ENCODE measurements at places on chromosomes 2 and 18. TPM values are rescaled to one million over a fixed set of nuclear protein-coding genes. Genes with fewer than 3 reads are reported as not detected.

Gene WDR54
- 45.1 TPM for total RNA-seq

Gene ATP6V1B1
- total RNA-seq, result 0.81 TPM

Gene CYP1B1
- 17.5 TPM for total RNA-seq

Gene DTYMK
- 102 TPM for total RNA-seq

Gene ADGRF3
- total RNA-seq, result not detected

Gene FTCDNL1
- total RNA-seq, result 0.06 TPM

Gene ALPI
- not detected for total RNA-seq

- DNase-seq, result no peak
These were observed 14.2 kb upstream of the ANKRD44 start for GRCh38 chr2:197324801-197325200.

DNA sequence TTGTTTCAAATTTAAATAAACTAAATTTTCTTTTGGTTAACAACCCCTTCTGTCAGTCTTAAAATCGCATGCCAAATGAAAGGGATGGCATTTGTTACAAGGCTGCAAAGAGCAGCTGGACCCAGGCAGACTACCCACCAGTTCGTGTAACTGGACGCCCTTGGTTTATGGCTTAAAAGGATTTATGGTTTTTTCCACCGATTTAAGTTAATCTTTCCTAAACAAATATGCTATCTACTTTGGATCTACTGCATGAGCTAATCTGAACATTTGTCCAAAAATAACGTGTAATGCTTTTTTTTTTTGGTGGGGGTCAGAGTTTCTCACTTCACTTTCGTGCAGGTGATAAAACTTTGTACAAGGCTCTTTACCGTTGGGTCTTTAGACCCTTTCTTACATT, 62.9 kb downstream of the DIS3L2 start:
- DNase-seq, result no peak

- DNase-seq, result no peak
These were observed 23.4 kb upstream of the TMEM37 start for GRCh38 chr2:119408221-119408619.

- DNase-seq, result no peak
These were observed 484 bp upstream of the DARS1 start for GRCh38 chr2:135985826-135986393.

DNA sequence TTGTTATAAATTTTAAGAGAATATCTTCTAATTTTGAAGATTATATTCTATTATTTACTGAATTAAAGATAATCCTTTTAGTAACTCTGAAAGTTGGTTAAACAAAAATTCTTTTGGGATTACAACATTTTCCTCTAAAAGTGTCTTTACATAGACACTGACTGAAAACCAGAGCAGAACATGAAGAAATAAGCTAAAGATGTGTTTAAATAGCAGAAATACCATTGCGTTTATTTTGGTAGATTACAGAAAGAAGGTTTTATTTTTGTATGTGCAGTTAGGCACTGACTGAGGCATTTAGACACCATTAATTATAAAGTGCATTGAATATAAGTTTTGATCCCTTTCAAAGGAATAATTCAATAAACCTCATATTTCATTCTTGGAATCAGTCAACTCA, 13.5 kb upstream of the NPC1 start:
- no peak for DNase-seq

- DNase-seq, result no peak
These were observed 59.4 kb upstream of the CTLA4 start for GRCh38 chr2:203808046-203808750.

DNA sequence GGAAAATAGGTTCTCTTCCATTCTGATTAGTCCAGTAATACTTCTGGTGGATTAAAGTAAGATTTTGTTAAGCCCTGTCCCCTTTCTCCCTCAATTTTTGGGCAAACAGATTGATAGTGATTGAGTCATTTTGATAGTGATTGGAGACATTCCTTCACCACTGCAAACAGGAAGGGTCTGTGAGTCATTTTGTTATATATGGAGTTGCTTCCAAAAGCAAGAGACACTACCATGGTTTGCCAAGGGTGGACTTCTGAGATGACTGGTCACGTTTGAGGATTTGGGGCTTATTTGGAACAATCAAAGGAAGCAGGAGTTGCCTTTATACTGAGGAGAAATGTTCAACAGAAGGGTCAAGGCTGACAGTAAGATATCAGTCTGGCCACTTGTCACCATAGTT, 249.9 kb downstream of the PARD3B start:
- no peak for DNase-seq

DNA sequence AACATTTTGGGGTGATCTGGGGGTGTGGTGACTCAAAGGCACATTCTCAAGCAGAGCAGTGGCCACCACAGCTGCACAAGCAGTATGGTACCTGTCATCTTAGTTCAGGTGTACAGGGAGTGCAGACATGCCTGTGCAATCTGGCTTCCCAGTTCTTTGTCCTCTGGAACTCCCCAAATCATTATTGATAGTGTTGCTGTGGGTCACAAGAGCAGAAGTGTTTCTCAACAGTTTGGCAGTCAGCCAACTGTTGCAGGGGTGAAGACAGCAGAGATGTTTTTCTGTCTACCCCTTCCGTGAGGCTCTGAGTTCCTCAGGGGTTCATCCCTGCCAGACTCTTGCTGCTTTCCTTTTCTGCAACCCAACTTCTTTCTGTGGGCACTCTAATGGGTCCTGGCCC, 206.5 kb upstream of the ZSWIM2 start:
- DNase-seq, result peak; percentile 26

DNA sequence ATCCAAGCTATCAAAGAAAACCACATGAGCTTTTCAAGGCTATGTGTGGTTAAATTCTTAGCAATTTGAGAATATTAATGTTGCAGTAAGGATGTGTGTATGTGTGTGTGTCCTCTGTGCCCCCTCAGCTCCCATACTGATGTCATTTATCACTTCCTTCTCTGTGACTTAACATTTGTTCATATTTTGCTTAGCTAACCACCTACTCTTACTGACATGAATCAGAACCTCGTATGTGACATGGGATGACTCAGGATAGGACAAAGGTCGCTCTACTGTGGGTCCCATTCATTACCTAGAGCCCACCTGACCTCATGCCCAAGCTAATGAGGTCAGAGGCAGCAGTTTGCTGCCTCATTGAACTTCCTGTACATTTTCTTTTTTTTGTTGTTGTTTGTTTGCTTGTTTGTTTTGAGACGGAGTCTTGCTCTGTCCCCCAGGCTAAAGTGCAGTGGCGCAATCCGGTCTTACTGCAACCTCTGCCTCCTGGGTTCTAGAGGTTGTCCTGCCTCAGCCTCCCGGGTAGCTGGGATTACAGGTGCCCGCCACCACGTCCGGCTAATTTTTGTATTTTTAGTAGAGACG, 36.3 kb downstream of the MOGAT1 start:
- DNase-seq, result no peak

- DNase-seq, result no peak
These were observed 2.4 kb upstream of the RPS7 start for GRCh38 chr2:3572620-3573019.
